Stimulated activated CD4-positive, alpha-beta T cell treated with anti-CD3 and anti-CD28 coated beads, TNF-alpha, amount 100 ng/mL, for 1 hour (primary cell): ENCODE measurements at places on chromosomes 4 and X.
A peak's percentile ranks its signal among the peaks of the same experiment; 100 is the strongest.

DNA sequence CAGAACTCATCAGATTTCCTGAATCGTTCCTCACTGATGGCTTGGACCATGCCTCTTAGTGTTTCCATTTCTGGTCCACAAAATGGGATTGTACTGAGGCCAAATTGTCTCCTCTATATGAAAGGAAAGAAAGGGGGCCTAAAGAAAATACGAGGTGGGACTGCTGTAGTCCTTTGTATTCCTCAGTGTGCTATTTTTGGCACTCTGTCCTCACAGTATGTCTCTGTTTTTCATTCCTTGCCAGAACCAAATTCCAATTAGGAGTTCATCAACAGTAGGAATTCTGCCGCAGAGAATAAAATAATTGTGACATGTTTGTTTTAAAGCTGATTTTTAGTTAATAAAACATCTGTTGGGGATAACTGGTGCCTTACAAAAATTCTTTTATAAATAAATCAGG is 515.7 kb downstream of the SMARCA1 start:
- DNase-seq: no peak

DNA sequence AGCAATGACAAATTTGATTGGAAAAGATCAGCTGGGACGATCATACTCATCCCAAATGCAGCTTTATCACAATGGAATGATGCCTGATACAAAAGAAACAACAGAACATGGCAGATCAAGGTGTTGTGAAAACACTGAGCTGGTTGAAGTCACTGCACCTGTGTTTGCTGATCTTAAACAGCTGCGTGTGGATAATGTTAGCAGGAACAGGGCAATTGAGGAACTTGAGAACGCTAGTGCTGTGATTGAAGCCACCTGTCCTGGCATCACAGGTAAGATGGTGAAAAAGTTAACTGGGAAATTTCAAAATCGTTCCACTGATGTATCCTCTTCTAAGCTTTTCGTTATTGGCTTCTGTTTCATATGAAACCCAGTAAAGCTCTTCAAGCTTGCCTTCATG is 27.4 kb upstream of the SOD3 start:
- no peak for DNase-seq

- no peak for DNase-seq
These were observed 1.3 kb downstream of the BGN start for GRCh38 chrX:153495903-153496589.

- no peak for DNase-seq
These were observed 24.6 kb downstream of the CFAP299 start for GRCh38 chr4:80360084-80360483.

DNA sequence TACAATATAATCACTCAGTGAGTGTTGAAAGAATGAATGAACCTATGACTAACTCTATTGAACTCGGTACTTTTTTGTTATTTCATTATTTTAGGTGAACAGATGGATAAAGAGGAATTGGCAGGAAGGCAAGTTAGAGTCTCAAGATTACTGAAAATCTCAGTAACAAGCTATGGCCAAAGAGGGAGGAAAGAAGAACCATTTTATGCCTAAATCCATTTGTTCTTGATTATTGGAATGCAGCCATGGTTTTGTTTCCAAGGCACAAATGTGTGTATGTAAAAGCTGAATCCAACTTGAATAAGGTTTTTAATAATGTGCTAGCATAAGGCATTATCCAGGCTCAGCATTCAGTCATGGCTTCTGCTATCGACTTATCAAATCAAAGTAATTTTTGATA is 196.4 kb downstream of the DTHD1 start:
- no peak for DNase-seq

DNA sequence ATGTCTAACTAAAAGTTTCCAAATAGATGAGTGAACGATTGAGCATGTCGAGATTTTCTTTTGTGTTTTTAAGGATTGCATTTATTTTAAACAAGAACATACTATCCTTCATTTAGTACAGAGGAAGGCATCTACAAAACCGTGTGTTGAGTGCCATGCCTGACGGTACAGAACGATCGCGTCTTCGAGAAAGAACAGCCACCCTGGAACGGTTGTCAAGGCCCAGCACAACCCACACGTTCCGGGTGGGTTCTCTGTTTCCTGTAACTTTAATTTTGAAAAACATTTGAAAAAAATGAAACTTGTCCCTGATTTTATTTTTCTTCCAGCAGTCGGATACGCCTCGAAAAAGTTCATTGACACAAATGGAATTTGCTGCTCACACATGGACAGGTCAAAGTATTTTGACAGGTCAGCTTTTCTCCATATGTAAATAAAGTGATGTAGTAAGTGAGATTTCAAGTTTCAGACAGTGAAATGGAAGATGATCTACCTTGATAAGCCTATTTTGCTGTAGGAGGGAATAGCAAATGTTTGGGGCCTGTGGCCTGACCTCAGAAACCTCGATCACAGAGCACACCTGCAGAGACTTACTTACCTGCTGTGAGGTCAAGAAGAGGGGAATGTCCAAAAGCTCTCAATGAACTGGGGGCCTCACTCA is 24.4 kb upstream of the CYP4V2 start:
- DNase-seq: no peak

DNA sequence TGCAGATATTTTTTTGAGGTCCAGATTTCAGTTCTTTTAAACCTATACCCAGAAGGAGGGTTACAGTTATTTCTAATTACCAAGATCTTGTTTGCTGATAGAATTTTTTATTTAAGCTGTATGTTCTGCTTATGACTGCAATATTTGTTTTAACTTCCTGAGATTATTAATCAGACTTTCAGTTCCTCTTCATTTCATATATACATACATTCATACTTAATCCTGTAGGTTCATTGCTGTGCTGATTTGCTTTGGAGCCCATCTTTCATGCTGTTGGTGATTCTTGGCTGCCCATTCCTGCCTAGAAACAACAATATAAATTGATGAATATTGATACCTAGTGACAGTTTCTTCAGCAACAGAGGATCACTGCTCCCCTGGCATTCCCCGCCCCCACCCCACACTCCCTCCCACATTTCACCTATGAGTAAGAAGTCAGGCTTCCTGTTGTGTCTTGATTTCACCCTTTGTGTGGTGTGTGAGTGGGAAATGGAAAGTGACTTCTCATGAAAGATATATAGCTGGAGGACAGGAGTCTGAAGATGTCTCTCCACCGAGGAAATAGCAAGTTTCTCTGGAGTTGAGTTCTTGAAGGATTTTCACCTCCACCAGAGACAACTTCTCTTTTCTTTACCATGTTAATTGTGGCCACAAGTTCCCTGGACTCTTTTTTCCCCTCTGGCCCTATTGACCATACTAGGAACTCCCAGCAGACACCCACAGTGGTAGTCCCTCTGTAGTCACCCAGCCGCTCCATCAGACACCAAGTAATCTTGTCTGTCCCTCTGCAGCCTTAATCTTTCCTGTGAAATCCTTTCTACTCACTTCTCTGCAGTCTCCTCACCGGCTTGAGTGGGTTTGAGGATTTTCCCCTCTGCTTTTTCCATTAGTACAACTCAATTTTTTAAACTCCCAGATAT is 118.4 kb downstream of the ASB9 start:
- peak; percentile 5 for DNase-seq

- DNase-seq: no peak
These were observed 7.6 kb downstream of the SLC2A9 start for GRCh38 chr4:10013722-10014121.

- no peak for DNase-seq
These were observed 84.5 kb downstream of the HPGD start for GRCh38 chr4:174437749-174438148.

GRCh38 chrX:102624105-102624504 is 24.8 kb downstream of the ARMCX5 start:
- DNase-seq: no peak

DNA sequence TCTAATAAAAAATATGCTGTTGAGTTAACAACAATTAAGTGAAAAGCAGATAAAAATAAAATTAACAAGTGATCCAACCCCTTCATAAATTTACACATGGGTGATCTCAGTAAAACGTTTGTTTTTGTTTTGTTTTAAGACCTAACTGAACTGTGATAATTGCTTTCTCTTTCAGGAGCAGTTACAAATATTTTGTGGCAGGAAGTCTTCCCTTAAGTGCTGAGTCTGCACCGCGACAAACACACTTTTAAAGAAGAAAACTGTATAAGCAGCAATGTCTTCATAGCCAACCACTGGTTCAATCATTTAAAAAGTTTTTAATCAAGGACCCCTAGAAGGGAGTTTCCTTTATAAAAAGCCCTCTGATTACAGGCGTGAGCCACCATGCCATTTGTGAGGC is 53.7 kb upstream of the NFKB1 start:
- DNase-seq: no peak

DNA sequence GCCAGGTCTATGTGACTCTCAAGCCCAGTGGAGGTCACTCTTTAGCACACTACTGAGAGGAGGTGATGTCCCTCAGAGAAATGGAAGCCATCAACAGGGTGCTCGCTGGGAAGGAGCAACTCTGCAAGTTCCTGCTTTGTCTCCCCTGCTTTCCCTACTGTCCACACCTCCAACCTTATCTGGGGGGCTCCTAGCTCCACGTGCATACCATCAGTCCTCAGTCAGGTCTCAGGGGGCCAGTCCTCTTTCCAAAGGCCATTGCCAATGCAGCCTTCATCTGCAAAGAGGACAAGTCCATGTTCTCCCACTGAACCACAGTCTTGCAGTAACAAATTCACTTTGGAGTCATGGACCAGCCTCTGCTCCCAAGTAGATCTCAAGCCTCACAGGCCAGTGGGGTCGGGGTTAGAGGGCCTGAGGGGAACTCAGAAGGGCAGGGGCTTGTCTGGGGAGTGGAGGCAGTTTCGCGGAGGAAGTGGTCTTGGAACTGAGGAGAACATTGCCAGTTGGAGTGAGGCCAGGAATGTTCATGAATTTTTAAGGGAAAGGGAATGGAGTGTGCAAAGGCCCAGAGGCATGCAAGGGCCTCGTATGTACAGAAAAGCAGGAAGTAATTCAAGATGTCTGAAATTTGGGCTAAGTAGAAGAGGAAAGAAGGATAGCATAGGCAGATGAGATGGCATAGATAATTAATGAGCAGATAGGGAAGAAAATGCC is 8.9 kb downstream of the RTL5 start:
- no peak for DNase-seq

GRCh38 chr4:148067301-148067916 is 335.5 kb downstream of the ARHGAP10 start:
- DNase-seq: no peak

DNA sequence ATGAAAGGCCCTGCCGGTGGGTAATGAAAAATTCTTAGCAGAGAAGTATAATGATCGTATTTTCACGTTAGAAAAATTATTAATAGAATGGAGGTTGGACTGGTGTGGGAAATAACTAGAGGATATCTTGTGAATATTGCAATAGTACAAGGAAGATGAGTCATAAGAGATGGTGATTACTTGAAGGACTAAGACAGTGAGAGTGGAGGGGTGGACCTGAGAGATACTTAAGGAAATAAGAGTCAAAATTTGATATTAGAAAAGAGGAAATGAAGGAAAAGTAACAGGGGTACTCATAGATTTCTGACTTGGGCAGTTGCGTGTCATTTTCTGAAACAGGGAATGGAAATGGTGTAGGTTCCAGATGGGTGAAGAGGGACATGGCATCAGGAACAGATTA is 1.7 kb upstream of the USP53 start:
- DNase-seq: no peak

GRCh38 chrX:75301060-75301459 is 27.2 kb downstream of the UPRT start:
- DNase-seq: no peak
